Uterine smooth muscle cell (primary cell): ENCODE measurements at places on chromosomes 7 and 10. TPM values are rescaled to one million over a fixed set of nuclear protein-coding genes. Genes with fewer than 3 reads are reported as not detected.

The NRCAM gene
- total RNA-seq, result 0.33 and 0.62 TPM in 2 replicates

The GATA3 gene
- not detected in 2 replicates for total RNA-seq

The FAM131B gene
- total RNA-seq, result 2.3 and 4.1 TPM in 2 replicates

The MSRB2 gene
- total RNA-seq, result 13.3 and 16.7 TPM in 2 replicates

The WEE2 gene
- total RNA-seq, result not detected in 2 replicates
